Activated CD8-positive, alpha-beta T cell treated with anti-CD3 and anti-CD28 coated beads for 36 hours (primary cell): ENCODE measurements at places on chromosomes 5 and 9. TPM values are rescaled to one million over a fixed set of nuclear protein-coding genes. Genes with fewer than 3 reads are reported as not detected.

DNA sequence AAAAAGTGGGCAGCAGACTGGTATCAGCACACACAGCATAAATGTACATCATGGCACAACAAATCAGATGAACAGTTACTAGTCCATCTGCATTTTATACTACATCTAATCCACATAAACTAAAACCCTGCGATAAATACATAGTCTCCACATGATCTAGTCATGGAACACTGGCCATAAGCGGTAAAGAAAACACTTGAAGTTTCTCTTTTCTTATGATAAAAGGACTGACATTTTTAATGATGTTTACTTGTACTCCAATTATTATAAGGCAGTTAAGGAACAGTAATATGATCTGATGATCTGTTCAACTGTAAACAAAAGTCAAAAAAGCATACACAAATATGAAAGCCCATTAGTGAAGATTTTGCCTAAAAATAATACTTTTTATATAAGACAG is 112.5 kb downstream of the MPDZ start:
- no peaks in the 10 kb centered on the region for H3K36me3 ChIP-seq
- H3K27ac ChIP-seq: no peak overlapping the region
- no peaks in the 10 kb centered on the region for H3K4me1 ChIP-seq

DNA sequence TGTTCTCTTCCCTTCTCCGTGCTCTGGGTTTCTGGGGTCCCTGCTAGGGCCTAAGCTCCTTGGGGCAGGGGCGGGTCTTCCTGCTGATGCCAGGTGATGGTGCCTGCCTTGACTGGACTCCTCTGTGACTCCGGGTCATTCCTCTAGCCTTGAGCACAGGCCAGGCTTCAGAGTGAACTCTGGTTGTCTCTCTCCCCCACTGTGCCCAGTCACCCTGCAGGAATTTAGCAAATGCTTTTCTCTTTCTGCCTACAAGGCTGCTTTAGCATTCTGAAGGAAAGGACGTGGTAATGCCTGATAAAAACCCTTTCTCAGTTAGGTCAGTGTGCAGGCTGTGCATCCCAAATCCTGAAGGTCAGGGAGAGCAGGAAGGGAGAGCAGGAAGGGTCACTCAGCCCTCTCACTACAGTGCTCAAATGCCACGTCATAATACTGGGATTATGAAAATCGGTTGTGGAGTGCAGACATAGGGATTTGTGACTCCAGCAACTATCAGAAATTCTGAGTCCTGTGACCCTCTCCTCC is 2.7 kb downstream of the CXCL14 start:
- H3K4me3 ChIP-seq: no peak overlapping the region
- no peak for DNase-seq
- H3K27ac ChIP-seq: no peak overlapping the region
- no peaks in the 10 kb centered on the region for H3K36me3 ChIP-seq
- H3K27me3 ChIP-seq: peaks cover 45% of the 10 kb centered on the region

- no peak overlapping the region for H3K4me3 ChIP-seq
- H3K4me1 ChIP-seq: no peaks in the 10 kb centered on the region
- no peak overlapping the region for H3K27ac ChIP-seq
- no peaks in the 10 kb centered on the region for H3K36me3 ChIP-seq
These were observed 399.4 kb upstream of the NUDT12 start for GRCh38 chr5:103962023-103962422.

DNA sequence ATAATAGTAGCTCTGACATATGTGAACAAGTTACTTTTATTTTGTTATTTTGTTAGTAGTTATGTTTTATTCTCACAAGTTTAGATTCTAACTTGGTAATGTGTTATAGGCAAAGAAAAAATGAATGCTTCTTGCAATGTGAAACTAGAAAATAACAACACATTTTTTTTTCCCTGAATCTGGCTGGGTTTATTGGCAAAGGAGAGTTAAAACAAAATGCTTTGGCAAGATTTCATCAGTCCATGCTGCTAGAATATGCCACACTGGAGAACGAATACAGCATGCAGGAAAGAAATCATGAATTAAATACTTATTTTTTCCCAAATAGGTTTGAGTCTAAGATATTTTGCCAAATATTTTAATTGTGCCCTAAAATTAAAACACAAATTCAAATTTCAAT is 1048.1 kb upstream of the ACO1 start:
- H3K27ac ChIP-seq: peak overlapping the region; percentile 10
- peaks cover 22% of the 10 kb centered on the region for H3K4me1 ChIP-seq
- peaks cover 2% of the 10 kb centered on the region for H3K36me3 ChIP-seq
- no peak for DNase-seq

DNA sequence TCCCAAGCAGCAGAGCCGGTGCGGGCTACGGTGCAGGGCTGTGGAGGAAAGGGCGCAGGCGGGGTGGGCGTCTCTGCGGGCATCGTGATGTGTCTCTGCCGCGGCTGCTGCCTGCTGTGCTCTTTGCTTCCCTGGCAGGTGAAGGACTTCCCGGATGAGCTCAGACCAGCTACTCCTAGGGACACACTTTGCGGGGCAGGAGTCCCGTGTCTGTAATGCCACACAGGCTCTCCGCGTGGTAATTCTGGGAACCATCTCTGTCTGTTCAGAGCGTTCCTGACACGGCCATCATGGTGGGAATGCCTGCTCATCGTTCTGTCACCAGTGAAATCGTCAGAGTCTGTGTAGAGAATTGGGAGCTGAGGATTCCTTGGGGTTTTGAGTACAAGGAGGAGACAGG is 235.5 kb downstream of the FANCC start:
- no peak overlapping the region for H3K27ac ChIP-seq
- no peak overlapping the region for H3K4me3 ChIP-seq
- no peaks in the 10 kb centered on the region for H3K27me3 ChIP-seq
- H3K36me3 ChIP-seq: peaks cover 2% of the 10 kb centered on the region

- H3K27me3 ChIP-seq: peaks cover 23% of the 10 kb centered on the region
- H3K27ac ChIP-seq: no peak overlapping the region
- DNase-seq: no peak
- no peaks in the 10 kb centered on the region for H3K36me3 ChIP-seq
- no peaks in the 10 kb centered on the region for H3K4me1 ChIP-seq
These were observed 7.2 kb upstream of the ADGRV1 start for GRCh38 chr5:90551376-90551775.

- H3K27ac ChIP-seq: no peak overlapping the region
- H3K4me3 ChIP-seq: no peak overlapping the region
- no peaks in the 10 kb centered on the region for H3K4me1 ChIP-seq
- no peaks in the 10 kb centered on the region for H3K36me3 ChIP-seq
These were observed 121.3 kb downstream of the RPS23 start for GRCh38 chr5:82156874-82157273.

GRCh38 chr5:105638437-105638836 is 2032.3 kb downstream of the EFNA5 start:
- no peaks in the 10 kb centered on the region for H3K4me1 ChIP-seq
- DNase-seq: no peak
- H3K36me3 ChIP-seq: no peaks in the 10 kb centered on the region

GRCh38 chr9:75101004-75101588 is 12.8 kb downstream of the OSTF1 start:
- peaks cover 54% of the 10 kb centered on the region for H3K4me1 ChIP-seq
- no peaks in the 10 kb centered on the region for H3K27me3 ChIP-seq
- H3K27ac ChIP-seq: peak overlapping the region; percentile 62

DNA sequence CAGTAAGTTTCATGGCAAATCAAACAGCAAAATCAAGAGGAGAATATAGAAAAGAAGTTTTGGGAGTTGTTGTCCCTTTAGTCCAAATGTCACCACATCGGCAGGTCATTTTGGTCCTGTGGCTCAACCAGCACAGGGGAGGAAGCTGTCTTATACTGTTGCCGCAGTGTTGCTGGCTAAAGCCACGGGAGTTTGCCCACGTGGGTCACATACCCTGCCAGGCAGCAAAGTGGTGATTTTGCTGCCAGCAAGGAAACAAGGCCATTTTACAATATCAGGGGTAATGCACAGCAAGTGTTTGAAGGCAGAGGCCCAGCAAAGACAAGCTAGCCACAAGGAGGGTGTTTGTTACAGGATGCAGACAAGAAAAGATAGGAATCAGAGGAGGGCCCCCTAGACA is 14.5 kb downstream of the GABRA6 start:
- H3K4me1 ChIP-seq: no peaks in the 10 kb centered on the region
- no peak for DNase-seq
- no peaks in the 10 kb centered on the region for H3K27me3 ChIP-seq
- no peak overlapping the region for H3K4me3 ChIP-seq

- H3K27ac ChIP-seq: no peak overlapping the region
- peaks cover 3% of the 10 kb centered on the region for H3K4me1 ChIP-seq
- H3K36me3 ChIP-seq: no peaks in the 10 kb centered on the region
- DNase-seq: no peak
- H3K27me3 ChIP-seq: no peaks in the 10 kb centered on the region
These were observed 51.1 kb upstream of the DAPK1 start for GRCh38 chr9:87446527-87446926.

DNA sequence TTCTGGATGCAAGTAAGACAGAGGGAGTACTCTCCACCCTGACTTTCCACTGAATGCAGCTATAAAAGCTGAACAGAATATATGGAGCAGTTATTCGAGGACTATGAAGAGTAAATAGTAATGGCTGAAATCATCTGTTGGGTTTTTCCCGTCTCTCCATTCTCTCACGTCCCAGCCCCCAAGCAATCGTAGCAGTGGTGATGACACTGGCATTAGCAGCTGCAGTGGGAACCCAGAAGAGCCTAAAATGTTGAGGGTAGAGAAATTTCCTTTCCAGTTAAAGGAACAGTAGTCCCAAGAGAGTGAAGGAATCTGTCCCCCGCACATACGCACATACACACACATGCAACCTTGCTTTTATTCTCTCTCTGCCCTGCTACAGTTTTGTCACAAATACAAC is 33.2 kb downstream of the MED27 start:
- no peaks in the 10 kb centered on the region for H3K27me3 ChIP-seq
- DNase-seq: no peak
- H3K36me3 ChIP-seq: peaks cover 5% of the 10 kb centered on the region
- peaks cover 23% of the 10 kb centered on the region for H3K4me1 ChIP-seq
- no peak overlapping the region for H3K4me3 ChIP-seq

GRCh38 chr9:120610975-120611689 is 31.2 kb upstream of the CDK5RAP2 start:
- no peaks in the 10 kb centered on the region for H3K36me3 ChIP-seq
- H3K4me3 ChIP-seq: no peak overlapping the region
- DNase-seq: no peak
- no peak overlapping the region for H3K27ac ChIP-seq
- H3K4me1 ChIP-seq: no peaks in the 10 kb centered on the region
- H3K27me3 ChIP-seq: no peaks in the 10 kb centered on the region

- no peaks in the 10 kb centered on the region for H3K36me3 ChIP-seq
- no peak overlapping the region for H3K27ac ChIP-seq
- no peak overlapping the region for H3K4me3 ChIP-seq
- peaks cover 11% of the 10 kb centered on the region for H3K27me3 ChIP-seq
- H3K4me1 ChIP-seq: no peaks in the 10 kb centered on the region
These were observed 2.1 kb downstream of the LECT2 start for GRCh38 chr5:135952683-135953082.

- H3K4me3 ChIP-seq: no peak overlapping the region
- no peaks in the 10 kb centered on the region for H3K36me3 ChIP-seq
- H3K27ac ChIP-seq: no peak overlapping the region
- no peaks in the 10 kb centered on the region for H3K4me1 ChIP-seq
These were observed 171.2 kb upstream of the MPDZ start for GRCh38 chr9:13450723-13451122.

- H3K4me1 ChIP-seq: no peaks in the 10 kb centered on the region
- no peak overlapping the region for H3K27ac ChIP-seq
- no peak for DNase-seq
- peaks cover 11% of the 10 kb centered on the region for H3K27me3 ChIP-seq
These were observed 64.0 kb upstream of the FOXE1 start for GRCh38 chr9:97788763-97789663.

GRCh38 chr9:4139196-4139595 is 160.7 kb downstream of the GLIS3 start:
- no peak for DNase-seq
- no peak overlapping the region for H3K27ac ChIP-seq
- peaks cover 5% of the 10 kb centered on the region for H3K27me3 ChIP-seq
- H3K4me1 ChIP-seq: peaks cover 4% of the 10 kb centered on the region

DNA sequence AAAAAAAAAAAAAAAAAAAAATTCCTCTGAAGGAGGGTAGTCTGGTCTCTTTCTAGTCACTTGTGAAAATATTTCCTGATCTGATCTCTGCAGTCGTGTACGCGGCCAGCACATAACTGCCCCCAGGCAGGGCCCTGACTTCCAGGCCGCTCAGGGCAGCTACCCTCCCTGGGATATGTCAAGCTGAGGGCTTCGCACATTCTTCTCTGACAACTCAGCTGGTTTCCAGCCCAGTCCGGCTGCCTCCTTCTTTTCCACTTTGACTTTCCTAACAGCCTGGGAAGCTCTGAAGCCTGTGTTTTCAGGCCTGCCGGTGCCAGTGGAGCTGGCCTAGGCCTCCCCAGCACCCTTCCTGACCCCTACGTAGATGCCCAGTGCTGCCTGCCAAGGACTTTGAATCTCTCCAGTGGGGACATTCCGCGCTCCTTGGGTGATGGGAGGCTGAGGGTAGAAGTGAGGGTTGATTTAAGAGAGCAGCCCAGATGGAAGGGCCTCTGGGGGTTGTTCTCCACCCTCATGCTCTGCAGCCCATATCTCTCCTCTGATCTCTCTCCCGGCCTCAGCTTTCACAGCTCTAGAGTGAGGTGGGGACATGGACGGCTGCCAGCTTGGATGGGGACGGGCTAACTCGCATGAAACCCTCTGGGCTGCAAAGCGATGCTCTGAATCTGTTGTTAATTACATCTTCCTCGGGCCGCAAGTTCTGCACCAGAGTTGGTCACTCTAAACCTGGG is 20.7 kb downstream of the COL5A1 start:
- H3K4me1 ChIP-seq: peaks cover 4% of the 10 kb centered on the region
- no peak overlapping the region for H3K4me3 ChIP-seq
- DNase-seq: no peak
- H3K27me3 ChIP-seq: peaks cover 2% of the 10 kb centered on the region

DNA sequence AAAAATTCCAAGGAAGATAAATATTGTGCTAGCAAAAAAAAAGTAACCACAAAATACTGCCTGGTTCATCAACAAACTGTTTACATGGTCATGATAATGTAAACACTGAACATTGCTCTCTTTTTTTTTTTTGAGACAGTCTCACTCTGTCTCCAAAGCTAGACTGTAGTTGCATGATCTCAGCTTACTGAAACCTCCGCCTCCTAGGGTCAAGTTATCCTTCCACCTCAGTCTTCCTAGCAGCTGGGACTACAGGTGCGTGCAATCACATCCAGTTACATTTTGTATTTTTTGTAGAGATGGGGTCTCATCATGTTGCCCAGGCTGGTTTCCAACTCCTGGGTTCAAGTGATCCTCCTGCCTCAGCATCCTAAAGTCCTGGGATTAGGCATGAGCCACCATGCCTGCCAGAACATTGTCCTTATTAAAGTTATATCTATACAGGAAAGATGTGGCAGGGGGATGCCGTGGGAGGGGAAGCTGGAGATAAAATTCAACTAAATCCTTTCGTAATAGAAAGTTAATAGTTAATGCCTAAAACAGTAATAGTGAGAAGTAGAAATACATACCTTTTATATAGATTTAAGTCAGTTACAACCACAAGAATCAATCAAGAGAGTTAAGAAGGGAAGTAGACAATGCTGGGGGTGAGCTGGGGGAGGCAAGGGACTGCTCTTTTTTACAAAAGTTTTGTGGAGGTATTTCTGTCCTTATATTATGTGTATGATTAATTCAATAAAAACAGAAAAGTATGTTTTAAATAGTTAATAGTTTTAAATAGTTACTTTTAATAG is 52.3 kb downstream of the RGMB start:
- no peak for DNase-seq
- H3K4me1 ChIP-seq: no peaks in the 10 kb centered on the region
- H3K4me3 ChIP-seq: no peak overlapping the region
- no peak overlapping the region for H3K27ac ChIP-seq
- no peaks in the 10 kb centered on the region for H3K36me3 ChIP-seq

Gene C5orf52
- not detected for total RNA-seq

Gene EGFLAM
- not detected for total RNA-seq

Gene NOL6
- 45.5 TPM for total RNA-seq

Gene ABO
- not detected for total RNA-seq

Gene GPR150
- 0.45 TPM for total RNA-seq

Gene BTNL9
- not detected for total RNA-seq

Gene CACNA1B
- total RNA-seq: not detected

Gene NEUROG1
- total RNA-seq: not detected

Gene SPINK4
- total RNA-seq: not detected

Gene CEP78
- total RNA-seq: 40.8 TPM

Gene SLC4A9
- 0.36 TPM for total RNA-seq
